Liver (tissue), 10 donors: ENCODE measurements at places on chromosomes 2 and 18. TPM values are rescaled to one million over a fixed set of nuclear protein-coding genes. Genes with fewer than 3 reads are reported as not detected.

The RESP18 gene
- not detected for total RNA-seq

The WDPCP gene
- 3.6 TPM for total RNA-seq

The ALLC gene
- total RNA-seq: 1.3 TPM

The MAP3K20 gene
- total RNA-seq: 22.6 TPM

The NAT8 gene
- 27.6 TPM for total RNA-seq

The TSPYL6 gene
- not detected for total RNA-seq

The LIMS1 gene
- total RNA-seq: 37.1 TPM

The EML6 gene
- 1.7 TPM for total RNA-seq

The DNAH7 gene
- 0.50 TPM for total RNA-seq

The CTNNA2 gene
- total RNA-seq: 0.05 TPM

The INHBB gene
- 3.8 TPM for total RNA-seq

The TXNDC2 gene
- under 0.01 TPM for total RNA-seq

The CIDEA gene
- not detected for total RNA-seq

The VWC2L gene
- total RNA-seq: not detected

The LRRTM1 gene
- not detected for total RNA-seq

The ACMSD gene
- 11.9 TPM for total RNA-seq

The REEP1 gene
- 1.0 TPM for total RNA-seq

The GPR17 gene
- not detected for total RNA-seq

The POLR1A gene
- total RNA-seq: 7.5 TPM

The KATNAL2 gene
- 0.42 TPM for total RNA-seq

The PEX13 gene
- 25.1 TPM for total RNA-seq

The ADAM23 gene
- 0.51 TPM for total RNA-seq

The PSMD14 gene
- total RNA-seq: 32.0 TPM
